HCT116 (cell line): ENCODE measurements at places on chromosomes 2 and 18.

DNA sequence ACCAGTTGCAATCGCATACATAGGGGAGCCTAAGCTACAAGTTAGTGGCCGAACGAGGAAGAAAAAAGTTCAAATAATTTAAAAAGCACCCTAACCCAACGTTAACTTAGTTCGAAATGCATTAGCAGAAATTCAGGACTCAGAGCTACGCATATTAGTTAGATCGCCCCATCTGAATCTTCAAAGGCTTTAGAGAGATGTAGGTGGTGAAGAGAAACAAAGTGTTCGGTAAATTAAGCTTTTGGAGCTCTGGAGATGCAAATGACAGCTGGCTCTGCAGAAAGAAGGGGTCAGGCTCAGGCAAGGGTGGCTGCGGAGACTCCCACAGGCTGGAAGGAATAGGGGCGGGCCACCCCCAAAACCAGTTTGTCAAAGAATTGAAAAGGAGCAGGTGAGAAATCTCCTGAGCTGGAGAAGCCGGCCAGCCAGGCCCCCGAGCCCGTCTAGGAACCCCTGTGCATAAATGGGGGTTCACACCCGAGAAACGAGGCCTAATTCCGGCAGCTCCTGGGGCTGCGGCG is 621 bp downstream of the TXNL1 start:
- DNase-seq, result no peak

- DNase-seq, result peak; percentile 80
Observed at GRCh38 chr2:240991378-240992263, 6.8 kb upstream of the SNED1 start.

- no peak for DNase-seq
Observed at GRCh38 chr2:40844353-40845277, 392.7 kb upstream of the SLC8A1 start.

GRCh38 chr2:138219961-138220360 is 255.7 kb downstream of the HNMT start:
- no peak for DNase-seq

- no peak for DNase-seq
Observed at GRCh38 chr18:43589611-43590151, 312.4 kb upstream of the SYT4 start.

- DNase-seq, result no peak
Observed at GRCh38 chr2:169478745-169479256, 493 bp upstream of the BBS5 start.

- no peak for DNase-seq
Observed at GRCh38 chr2:149679286-149679685, 91.7 kb upstream of the MMADHC start.

GRCh38 chr18:47968721-47969120 is 38.3 kb upstream of the SMAD2 start:
- DNase-seq, result no peak

DNA sequence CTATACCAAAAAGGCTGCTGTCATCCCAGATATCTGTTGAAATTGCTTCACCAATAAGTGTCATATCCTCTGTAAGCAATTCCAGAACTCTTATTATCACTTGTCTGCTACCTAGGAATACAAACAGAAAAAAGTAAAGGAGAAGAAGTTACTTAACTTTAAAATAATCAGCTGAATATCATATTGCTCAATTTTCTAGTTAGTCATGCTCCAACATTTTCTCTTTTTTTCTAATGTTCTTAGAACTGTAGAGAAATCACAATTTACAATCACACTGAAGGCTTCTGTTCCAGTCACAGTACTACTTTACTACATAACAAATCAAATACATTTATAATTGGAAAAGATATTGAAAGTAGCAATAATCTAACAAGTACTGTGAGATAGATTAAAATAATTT is 17.4 kb downstream of the RTTN start:
- DNase-seq, result no peak
